ENCODE measurements at places on chromosomes 1 and 21.

DNA sequence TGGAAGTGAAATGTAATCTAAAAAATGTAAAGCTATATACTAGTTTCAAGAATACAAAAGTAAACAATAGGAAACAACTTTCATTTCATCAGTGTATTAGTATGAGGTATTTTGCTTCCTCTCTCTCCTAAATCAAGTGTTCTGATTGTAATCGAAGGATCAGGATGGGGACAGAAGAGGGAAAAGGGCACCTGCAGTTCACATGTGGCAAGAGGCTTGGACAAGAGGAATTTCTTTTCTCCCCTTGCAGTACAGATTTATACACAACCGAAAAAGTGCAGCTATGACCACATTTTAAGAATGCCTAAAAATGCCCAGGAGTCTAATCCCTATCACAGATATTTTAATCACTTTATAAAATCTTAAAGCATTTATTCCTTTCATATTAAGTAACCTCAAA lies 63.7 kb downstream of the NRIP1 start:
- DNase-seq: no peak

- DNase-seq: no peak
Measured at GRCh38 chr1:74396462-74396861, 115.9 kb downstream of the LRRC53 start.

DNA sequence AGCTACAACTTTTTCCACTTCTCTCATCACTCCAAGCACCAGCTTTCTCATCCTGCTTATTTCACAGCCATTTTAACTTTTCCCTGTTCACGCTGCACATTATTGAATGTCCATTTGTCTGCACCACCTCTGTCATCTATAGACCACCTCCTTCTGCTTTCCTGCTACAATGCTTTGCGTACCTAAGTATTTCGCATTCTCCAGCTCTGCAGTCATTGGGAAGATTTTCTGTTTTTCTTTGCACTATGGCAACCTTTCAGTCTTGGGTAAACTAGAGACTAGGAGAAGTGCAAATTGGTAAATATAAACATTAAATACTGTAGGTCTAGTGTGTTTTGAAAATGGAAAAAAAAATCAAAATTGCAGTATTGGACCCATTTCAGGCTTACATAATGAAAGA lies 835 bp downstream of the CCDC30 start:
- DNase-seq: no peak

DNA sequence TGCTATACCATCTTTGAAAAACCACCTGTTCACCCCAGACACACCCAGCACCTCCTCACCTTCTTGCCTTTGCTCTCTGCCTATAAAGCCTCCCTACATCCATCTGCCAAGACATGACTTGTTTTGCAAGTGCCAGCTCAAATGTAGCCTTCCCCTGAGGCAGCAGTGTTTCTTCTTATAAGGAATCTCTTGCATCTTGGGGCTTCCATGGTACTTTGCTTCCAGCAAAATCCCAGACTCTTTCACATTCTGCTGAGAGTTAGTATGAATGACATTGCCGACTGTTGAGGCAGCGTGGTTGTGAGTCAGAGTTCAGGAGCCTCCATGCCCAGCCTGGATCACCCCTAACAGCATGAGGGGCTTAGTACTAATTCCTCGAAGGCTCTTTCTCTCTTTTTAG lies 217.4 kb upstream of the RUNX1 start:
- no peak for DNase-seq

- no peak for DNase-seq
Measured at GRCh38 chr1:50405814-50406213, 17.4 kb downstream of the DMRTA2 start.

Data from COR-L47 (cell line).